Activated CD4-positive, alpha-beta T cell treated with anti-CD3 and anti-CD28 coated beads, Interleukin-2, amount 50 U/mL, for 1 hour (primary cell): ENCODE measurements at places on chromosomes 2 and 18.

DNA sequence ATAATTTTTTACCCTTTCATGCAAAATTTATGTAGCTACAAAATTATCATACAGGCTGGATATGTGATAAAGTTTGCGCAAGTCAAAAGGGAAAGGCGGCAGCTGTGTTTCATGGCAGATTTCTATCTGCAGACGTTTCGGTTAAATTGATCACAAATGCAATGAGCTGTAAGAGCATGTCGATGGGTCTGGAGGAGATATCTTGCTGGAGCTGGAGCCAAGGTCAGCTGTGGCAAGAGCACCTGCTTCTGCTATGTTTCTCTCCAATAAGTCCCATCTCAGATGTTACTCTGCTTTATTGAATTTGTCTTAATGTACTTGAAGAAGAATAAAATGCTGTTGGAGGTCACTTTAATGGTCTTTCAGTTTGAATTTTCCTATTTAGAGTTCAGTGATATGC, 749.7 kb downstream of the CNTNAP5 start:
- no peak for DNase-seq

- DNase-seq: peak; percentile 73
Measured at GRCh38 chr2:239380831-239381708, 19.8 kb downstream of the HDAC4 start.

GRCh38 chr2:43754180-43754579, 19.7 kb upstream of the DYNC2LI1 start:
- no peak for DNase-seq

DNA sequence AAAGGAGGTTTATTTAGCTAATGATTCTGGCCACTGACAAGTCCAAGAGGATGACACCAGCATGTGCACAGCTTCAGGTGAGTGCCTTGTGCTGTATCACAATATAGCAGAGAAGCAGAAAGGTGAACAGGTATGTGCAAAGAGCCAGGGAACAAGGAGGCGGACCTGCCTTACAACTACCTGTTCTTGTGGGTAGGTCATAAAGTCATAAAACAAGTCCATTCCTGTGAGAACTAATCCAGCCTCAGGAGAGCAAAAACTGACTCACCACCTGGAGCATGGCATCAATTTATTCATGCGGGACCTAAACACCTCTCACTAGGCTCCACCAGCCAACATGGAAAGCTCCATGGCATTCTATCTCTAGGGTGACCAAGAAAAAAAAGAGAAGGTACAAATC, 234.2 kb downstream of the ASXL3 start:
- no peak for DNase-seq
